ENCODE measurements at places on chromosomes 5 and 9. TPM values are rescaled to one million over a fixed set of nuclear protein-coding genes. Genes with fewer than 3 reads are reported as not detected.

ARID3C gene
- polyA plus RNA-seq: not detected

FBN2 gene
- 105 TPM for polyA plus RNA-seq

NDUFS4 gene
- 145 TPM for polyA plus RNA-seq

FBLL1 gene
- 0.91 TPM for polyA plus RNA-seq

TLX3 gene
- not detected for polyA plus RNA-seq

PCDHB13 gene
- polyA plus RNA-seq: 7.2 TPM

NR3C1 gene
- 32.5 TPM for polyA plus RNA-seq

MED10 gene
- polyA plus RNA-seq: 39.5 TPM

LECT2 gene
- 5.1 TPM for polyA plus RNA-seq

PKD2L2 gene
- not detected for polyA plus RNA-seq

TRIM14 gene
- 5.5 TPM for polyA plus RNA-seq

BRD9 gene
- polyA plus RNA-seq: 46.1 TPM

TXNDC8 gene
- polyA plus RNA-seq: not detected

FAM153A gene
- 1.2 TPM for polyA plus RNA-seq

CXCL14 gene
- 21.2 TPM for polyA plus RNA-seq

MAMDC4 gene
- polyA plus RNA-seq: 10.9 TPM

NEUROG1 gene
- not detected for polyA plus RNA-seq

C9orf40 gene
- polyA plus RNA-seq: 5.5 TPM

ARSI gene
- polyA plus RNA-seq: 2.6 TPM

SPARC gene
- 2,320 TPM for polyA plus RNA-seq

Data from renal cortex interstitium (tissue), 15 donors.